PC-3 (cell line): ENCODE measurements at places on chromosomes 1 and 21. TPM values are rescaled to one million over a fixed set of nuclear protein-coding genes. Genes with fewer than 3 reads are reported as not detected.

GRCh38 chr1:234889643-234890042 is 239.0 kb downstream of the TOMM20 start:
- H3K4me1 ChIP-seq = peaks cover 40% of the 10 kb centered on the region
- DNase-seq = peak; percentile 67
- peak overlapping the region; percentile 54 for H3K27ac ChIP-seq
- H3K4me3 ChIP-seq = no peak overlapping the region

- no peaks in the 10 kb centered on the region for H3K36me3 ChIP-seq
- H3K4me1 ChIP-seq = peaks cover 3% of the 10 kb centered on the region; the same call in 1 of the 2 replicates
- peak; percentile 30 for DNase-seq
- no peaks in the 10 kb centered on the region for H3K27me3 ChIP-seq
- no peak overlapping the region for H3K27ac ChIP-seq
These were observed 65.5 kb downstream of the EPHB2 start for GRCh38 chr1:22776035-22776613.

DNA sequence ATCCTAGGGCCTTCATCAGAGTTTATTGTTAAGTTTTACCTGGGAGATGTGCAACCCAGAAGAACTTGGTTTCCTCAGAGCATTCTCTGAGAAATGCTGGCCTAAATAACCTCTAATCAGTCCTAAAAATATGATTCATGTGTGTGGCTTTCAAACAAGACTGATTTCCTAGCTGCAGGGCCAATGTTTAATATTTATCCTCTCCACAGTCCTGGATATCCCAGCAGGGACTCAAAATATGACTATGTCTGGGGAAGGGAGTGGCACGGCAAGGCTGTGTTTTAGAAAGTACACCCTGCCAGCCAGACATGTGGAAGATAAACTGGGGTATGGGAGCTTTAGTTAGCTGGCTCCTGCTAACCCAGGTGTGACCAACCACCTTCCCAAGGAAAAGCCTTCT is 26.3 kb downstream of the PLPP3 start:
- DNase-seq = no peak
- H3K4me3 ChIP-seq = no peak overlapping the region
- H3K27ac ChIP-seq = no peak overlapping the region
- no peaks in the 10 kb centered on the region for H3K36me3 ChIP-seq

The DENND2D gene
- 3.2 and 4.0 TPM in 2 replicates for total RNA-seq

GRCh38 chr21:43597540-43598250 is 61.6 kb downstream of the HSF2BP start:
- H3K4me3 ChIP-seq = no peak overlapping the region
- DNase-seq = peak; percentile 49
- peaks cover 57% of the 10 kb centered on the region for H3K4me1 ChIP-seq
- peak overlapping the region; percentile 28 for H3K27ac ChIP-seq
- H3K36me3 ChIP-seq = no peaks in the 10 kb centered on the region

- DNase-seq = no peak
- H3K27ac ChIP-seq = no peak overlapping the region
- no peaks in the 10 kb centered on the region for H3K27me3 ChIP-seq
- no peaks in the 10 kb centered on the region for H3K4me1 ChIP-seq
These were observed 25.0 kb downstream of the WNT4 start for GRCh38 chr1:22117851-22118250.

GRCh38 chr1:30957560-30958222 is 49.1 kb upstream of the SDC3 start:
- no peaks in the 10 kb centered on the region for H3K27me3 ChIP-seq
- H3K4me3 ChIP-seq = no peak overlapping the region
- H3K36me3 ChIP-seq = peaks cover 46% of the 10 kb centered on the region
- no peak overlapping the region for H3K27ac ChIP-seq
- DNase-seq = no peak

GRCh38 chr21:31660259-31660565 is 719 bp downstream of the SOD1 start:
- H3K4me1 ChIP-seq = peaks cover 38% of the 10 kb centered on the region
- DNase-seq = peak; percentile 21

- no peak overlapping the region for H3K27ac ChIP-seq
- H3K27me3 ChIP-seq = no peaks in the 10 kb centered on the region
- DNase-seq = peak; percentile 66
- peaks cover 29% of the 10 kb centered on the region for H3K4me1 ChIP-seq
- H3K4me3 ChIP-seq = no peak overlapping the region
These were observed 4.8 kb upstream of the LRRC8B start for GRCh38 chr1:89519779-89520358.

- no peak overlapping the region for H3K27ac ChIP-seq
- no peak overlapping the region for H3K4me3 ChIP-seq
These were observed 11.4 kb upstream of the CFAP126 start for GRCh38 chr1:161379071-161379470.

The OTUD7B gene
- 11.5 and 14.6 TPM in 2 replicates for total RNA-seq

DNA sequence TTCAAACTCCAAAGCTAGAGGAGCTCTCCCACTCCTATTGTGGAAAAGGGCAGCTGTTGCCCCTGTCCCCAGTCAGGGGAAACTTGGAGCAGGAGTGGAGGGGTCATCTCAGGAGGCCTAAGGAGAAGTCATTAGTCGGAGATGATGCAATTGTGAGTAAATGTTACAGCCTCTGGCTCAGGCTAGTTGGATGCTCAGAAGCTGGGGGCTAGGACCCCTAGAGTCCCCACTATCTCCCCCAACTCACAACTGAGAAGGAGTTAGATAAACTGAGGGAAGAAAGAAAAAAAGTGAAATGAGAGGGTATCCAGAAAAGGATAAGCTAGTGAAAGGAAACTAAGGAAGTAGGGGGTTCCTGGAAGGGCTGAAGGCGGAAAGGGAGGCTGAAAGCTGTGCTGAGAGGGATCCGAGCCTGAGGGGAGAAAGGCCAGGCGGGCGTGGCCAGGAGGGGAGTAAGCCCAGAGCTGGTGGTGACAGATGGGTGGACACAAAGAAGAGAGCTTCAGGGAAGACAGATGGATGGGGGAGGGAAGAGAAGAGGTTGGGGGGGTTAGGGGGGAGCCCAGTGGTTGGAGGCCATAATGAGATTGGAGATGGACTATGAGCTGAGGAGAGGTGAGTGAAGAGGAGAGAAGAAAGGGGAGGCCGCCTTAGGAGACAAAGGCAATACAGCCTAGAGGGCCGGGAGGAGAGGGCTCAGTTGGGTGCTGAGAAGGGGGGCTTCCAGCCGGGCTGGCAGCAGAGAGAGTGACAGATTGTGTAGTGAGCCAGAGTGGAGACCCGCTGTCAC is 4.5 kb upstream of the NHLH1 start:
- no peak overlapping the region for H3K4me3 ChIP-seq
- no peaks in the 10 kb centered on the region for H3K27me3 ChIP-seq
- peaks cover 18% of the 10 kb centered on the region; the same call in 1 of the 2 replicates for H3K36me3 ChIP-seq
- H3K27ac ChIP-seq = no peak overlapping the region

The ACTN2 gene
- not detected in 2 replicates for total RNA-seq

DNA sequence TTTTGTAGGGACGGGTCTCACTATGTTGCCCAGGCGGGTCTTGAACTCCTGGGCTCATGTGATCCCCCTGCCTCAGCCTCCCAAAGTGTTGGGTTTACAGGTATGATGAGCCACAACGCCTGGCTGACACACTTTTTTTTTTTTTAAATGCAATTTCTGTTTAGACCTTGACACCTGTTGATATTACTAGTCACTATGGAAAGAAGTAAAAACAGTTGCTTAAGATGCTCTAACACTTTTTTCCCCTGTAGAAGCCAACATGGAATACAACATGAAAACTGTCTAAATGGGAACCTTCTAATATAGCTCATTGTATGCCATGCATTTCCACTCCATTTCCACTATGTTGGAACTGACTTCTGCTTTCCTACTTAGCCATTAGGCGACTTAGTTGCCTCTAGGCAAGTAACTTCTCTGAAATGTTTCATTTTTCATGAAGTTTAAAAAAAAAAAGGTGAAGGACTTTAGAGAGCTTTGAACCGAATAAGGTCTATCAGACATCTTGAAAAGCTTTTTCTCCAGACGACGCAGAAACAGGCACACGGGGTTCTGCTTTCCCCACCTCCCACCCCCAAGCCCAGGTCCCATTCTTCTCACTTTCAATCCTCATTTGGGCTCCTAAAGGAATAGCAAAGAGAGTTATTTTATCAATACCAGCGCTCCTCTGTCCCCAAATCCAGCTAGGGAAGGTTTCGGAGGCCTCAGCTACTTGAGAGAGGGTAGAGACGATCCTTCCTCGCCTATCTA is 648 bp upstream of the DR1 start:
- peaks cover 13% of the 10 kb centered on the region for H3K4me1 ChIP-seq
- peak; percentile 35 for DNase-seq
- H3K36me3 ChIP-seq = no peaks in the 10 kb centered on the region
- H3K27me3 ChIP-seq = no peaks in the 10 kb centered on the region
- peak overlapping the region; percentile 97 for H3K4me3 ChIP-seq

GRCh38 chr1:81876901-81877733 is 76.4 kb downstream of the ADGRL2 start:
- H3K27ac ChIP-seq = no peak overlapping the region
- H3K27me3 ChIP-seq = peaks cover 64% of the 10 kb centered on the region
- H3K4me1 ChIP-seq = no peaks in the 10 kb centered on the region
- H3K36me3 ChIP-seq = no peaks in the 10 kb centered on the region
- DNase-seq = no peak

The NBPF10 gene
- total RNA-seq = 1.4 and 1.5 TPM in 2 replicates

GRCh38 chr1:235679005-235679404 is 29.4 kb upstream of the GNG4 start:
- no peak overlapping the region for H3K27ac ChIP-seq
- H3K27me3 ChIP-seq = no peaks in the 10 kb centered on the region
- no peak for DNase-seq
- H3K4me3 ChIP-seq = no peak overlapping the region

GRCh38 chr1:240965581-240966091 is 353.7 kb upstream of the GREM2 start:
- peak; percentile 69 for DNase-seq
- no peaks in the 10 kb centered on the region for H3K36me3 ChIP-seq
- H3K4me3 ChIP-seq = no peak overlapping the region
- H3K27me3 ChIP-seq = peaks cover 99% of the 10 kb centered on the region
- H3K4me1 ChIP-seq = peaks cover 10% of the 10 kb centered on the region; the same call in 1 of the 2 replicates

DNA sequence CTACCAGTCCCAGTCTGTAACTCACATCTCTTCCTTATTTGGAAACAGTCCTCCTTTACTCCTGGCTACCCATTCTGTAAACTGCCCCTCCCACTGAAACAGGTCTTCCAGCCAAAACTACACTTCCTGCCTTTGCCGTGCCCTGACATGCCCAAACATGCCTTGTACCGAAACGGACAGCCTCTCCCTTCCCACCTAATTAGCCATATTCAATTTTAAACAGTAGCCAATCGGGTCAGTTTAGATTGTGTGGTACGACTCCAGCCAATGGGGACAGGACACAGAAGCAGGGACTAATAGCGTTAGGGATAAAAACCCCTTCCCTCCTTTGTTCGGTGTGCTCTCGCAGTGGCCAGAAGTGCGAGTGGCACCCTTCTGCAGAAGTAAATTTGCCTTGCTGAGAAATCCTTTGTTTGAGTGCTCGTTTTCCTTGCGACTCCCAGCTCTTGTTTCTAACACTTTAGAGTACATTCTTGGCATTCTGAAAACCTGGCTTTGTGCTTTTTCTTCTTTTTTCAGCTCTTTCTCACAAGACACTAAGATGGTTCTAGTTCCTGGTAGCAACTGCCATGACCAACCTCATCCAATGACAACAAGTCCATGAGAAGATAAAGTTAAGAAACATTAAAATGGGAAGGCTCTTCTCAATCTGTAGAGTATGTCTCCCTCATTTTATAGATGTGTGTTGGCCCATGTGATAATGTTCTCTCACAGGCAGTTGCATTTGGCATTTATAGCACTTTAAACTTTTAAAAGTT is 325.1 kb upstream of the GREM2 start:
- H3K27me3 ChIP-seq = peaks cover 21% of the 10 kb centered on the region
- DNase-seq = no peak
- peaks cover 32% of the 10 kb centered on the region for H3K36me3 ChIP-seq
- peak overlapping the region; percentile 17; the same call in 1 of the 2 replicates for H3K4me3 ChIP-seq
- no peak overlapping the region for H3K27ac ChIP-seq

DNA sequence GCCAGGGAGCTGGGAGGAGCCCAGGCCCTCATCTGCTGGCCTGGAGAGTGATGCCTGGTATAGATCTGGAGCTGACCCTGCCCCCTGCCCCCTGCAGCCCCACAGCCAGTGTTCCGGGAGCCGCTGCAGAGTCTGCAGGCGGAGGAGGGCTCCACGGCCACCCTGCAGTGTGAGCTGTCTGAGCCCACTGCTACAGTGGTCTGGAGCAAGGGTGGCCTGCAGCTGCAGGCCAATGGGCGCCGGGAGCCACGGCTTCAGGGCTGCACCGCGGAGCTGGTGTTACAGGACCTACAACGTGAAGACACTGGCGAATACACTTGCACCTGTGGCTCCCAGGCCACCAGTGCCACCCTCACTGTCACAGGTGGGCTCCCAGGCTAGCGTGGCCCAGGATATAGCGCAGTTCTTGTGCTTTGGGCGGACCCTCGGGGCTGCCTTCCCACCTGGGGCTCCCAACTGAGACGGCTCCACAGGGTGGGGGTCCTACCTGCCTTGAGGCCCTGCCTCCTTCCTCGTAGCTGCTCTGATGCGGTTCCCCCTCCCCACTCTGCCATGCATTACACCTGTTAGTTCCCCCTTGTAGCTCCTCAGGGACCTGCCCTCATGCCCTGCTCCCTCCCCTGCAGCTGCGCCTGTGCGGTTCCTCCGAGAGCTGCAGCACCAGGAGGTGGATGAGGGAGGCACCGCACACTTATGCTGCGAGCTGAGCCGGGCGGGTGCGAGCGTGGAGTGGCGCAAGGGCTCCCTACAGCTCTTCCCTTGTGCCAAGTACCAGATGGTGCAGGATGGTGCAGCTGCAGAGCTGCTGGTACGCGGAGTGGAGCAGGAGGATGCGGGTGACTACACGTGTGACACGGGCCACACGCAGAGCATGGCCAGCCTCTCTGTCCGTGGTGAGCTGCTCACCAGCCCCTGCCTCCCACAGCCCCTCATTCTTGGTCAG is 98.7 kb downstream of the OBSCN start:
- no peak overlapping the region for H3K27ac ChIP-seq
- no peak for DNase-seq
- no peaks in the 10 kb centered on the region for H3K4me1 ChIP-seq
- H3K27me3 ChIP-seq = no peaks in the 10 kb centered on the region

DNA sequence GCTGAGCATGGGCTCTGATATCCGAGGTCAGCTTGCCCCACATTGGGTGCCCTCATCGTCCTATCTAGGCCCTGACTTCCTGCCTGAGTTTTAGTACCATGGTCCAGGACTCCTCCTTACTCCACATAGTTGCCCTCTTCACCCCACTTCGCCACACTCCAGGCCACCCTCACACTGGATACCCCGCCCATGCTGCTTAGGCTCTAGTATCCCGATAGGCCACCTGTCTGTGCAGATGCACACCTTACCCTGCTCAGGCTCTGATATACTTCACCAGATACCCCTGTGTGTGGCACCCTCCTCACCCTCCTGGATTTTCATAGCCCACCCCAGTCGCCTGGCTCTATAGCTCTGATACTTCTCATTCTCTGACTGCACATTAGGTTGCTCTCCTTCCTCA is 145.5 kb upstream of the SERTAD4 start:
- no peaks in the 10 kb centered on the region for H3K36me3 ChIP-seq
- no peaks in the 10 kb centered on the region for H3K27me3 ChIP-seq
- no peak overlapping the region for H3K4me3 ChIP-seq
- no peak for DNase-seq
- H3K4me1 ChIP-seq = no peaks in the 10 kb centered on the region

The USH2A gene
- not detected in 2 replicates for total RNA-seq

- H3K4me3 ChIP-seq = no peak overlapping the region
- H3K36me3 ChIP-seq = no peaks in the 10 kb centered on the region
These were observed 30.5 kb downstream of the MATN1 start for GRCh38 chr1:30692948-30693301.
